ENCODE measurements at places on chromosomes 1 and 21. TPM values are rescaled to one million over a fixed set of nuclear protein-coding genes. Genes with fewer than 3 reads are reported as not detected.

- no peak for DNase-seq
Measured at GRCh38 chr1:77081834-77082233, 137.4 kb downstream of the PIGK start.

DNA sequence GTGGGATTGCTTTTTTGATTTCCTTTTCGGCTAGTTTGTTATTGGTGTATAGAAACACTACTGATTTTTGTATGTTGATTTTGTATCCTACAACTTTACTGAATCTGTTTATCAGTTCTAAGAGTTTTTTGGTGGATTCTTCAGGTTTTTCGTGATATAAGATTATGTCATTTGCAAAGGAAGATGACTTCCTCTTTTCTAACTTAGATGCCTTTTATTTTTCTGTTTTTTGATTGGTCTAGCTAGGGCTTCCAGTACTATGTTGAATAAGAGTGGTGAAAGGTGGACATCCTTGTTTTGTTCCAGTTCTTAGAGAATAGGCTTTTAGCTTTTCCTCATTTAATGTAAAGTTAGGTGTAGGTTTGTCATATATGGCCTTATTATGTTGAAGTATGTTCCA is 13.1 kb upstream of the NHLH2 start:
- no peak for DNase-seq

- DNase-seq, result no peak
Measured at GRCh38 chr1:230823931-230824381, 44.4 kb downstream of the C1orf198 start.

The C8B gene
- polyA plus RNA-seq, result 0.03 TPM

The CR1L gene
- polyA plus RNA-seq, result 1.1 TPM

Data from right renal pelvis (tissue), 4 donors.